ENCODE measurements at places on chromosomes 7 and 10.

DNA sequence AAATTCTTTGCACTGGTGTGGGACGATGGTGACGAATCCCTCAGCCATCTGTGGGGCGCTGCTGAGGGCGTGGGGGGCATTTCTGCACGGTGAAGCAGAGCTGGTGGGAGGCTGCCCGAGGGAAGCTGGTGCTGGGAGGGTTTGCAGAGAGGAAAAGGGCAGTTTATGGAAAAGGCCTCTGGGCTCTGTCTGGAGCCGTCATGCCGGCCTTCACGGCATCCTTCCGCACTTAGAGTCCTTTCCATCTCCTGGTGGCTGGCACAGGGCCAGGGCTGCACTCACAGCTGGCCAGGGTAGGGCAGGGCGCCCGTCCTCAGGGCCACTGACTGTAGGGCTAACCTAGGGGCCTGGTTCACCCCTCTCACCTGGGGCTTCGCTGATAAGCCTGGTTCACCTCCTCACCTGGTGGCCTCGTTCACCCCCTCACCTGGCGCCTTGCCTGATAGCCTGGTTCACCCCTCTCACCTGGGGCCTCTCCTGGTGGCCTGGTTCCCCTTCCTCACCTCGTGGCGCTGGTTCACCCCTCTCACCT is 598 bp upstream of the AMZ1 start:
- DNase-seq: no peak

DNA sequence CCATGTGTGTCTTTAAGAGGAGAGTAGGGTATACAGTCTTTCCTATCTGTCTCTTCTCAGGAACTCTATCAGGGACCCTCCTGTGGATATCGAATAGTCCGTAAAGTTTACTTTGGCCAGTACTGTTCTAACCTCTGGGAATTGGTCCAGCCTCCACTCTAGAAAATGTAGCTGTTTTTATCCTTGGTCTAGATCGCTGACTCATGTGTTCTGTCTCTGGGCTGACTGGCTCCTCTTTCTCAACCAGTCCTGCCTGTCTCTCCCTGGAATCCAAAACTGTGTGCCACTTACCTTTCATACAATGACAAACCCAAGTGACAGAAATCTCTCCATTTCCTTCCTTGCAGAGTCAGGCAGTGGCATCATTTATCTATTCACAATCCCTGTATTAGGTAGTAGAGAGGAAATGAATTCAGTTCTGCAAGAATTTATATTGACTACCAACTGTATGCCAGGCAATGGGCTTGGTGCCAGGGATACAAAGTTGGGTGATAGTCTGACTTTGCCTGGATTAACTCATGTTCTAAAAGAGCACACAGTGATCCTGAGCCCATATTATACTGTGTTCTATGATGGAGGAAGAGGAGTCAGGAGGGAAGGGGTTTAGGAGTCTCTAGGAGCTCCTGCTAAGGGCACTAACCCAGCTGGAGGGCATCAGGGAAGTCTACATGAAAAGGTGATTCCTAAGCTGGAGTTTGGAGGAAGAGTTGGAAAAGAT is 232.7 kb downstream of the LRMDA start:
- DNase-seq: no peak

DNA sequence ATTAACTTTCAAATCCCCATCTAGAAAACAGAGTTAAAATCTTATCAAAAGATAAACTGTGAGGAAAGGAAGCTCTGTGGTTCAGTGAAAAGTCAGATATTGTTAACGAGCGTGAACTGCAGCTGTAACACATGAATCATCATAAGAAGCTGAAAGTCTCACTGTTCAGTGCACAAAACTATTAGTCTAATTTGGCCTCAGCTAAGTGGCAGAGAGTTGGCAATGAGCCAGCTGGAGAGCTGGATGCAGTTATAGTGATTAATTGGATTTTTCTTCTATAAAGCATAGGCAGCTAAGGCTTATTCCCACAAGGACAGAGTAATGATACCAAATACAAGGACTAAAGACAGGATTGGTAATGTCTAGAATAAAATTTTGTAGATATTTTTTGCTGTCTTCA is 101.1 kb upstream of the ABCB5 start:
- no peak for DNase-seq

DNA sequence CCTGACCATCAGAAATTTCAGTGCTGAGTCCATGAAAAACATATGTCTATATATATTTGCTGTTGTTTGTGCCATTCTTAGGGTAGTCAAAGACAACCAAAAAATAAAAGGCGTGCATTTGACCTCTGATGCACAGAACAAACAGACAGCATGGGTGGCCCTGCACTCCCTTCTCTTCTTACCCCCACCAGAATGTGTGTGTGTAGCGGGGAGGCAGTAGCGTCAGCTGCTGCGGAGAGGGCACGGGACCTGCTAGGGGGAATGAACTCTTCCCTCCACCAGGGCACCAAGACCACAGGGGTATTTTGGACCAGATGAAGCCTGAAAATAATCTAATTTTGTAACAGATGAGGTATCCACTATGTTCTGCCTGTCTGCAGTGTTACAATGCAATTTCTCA is 277.7 kb upstream of the ZNF32 start:
- DNase-seq: no peak

DNA sequence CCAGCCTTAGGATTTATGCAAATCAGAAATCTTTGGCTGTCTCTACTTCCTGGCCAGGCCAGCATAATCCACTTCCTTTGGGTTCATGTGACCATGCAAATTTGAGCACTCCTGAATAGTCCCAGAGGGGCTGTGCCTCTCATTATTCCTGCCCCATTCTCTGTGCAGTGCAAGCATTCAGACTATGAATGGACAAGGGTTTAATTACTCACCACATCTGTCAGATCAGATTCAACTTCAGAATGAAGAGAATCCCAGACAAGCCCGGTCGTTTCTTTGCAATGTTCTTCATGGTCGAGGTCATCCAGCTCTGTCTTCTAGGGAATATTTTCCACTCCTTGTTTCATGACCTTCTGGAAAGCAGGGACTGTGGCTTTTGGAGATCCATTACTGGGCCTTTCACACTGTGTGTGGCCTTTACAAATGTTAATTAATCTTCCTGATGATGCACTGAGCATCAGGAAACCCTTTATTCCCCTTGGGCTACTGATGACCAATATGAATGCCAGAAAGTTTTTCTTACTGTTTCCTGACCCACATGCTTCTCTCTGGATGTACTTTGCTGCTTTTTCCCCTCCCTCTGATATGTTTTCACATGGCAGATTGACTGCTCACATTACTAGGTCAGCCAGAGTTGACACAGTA is 217.6 kb upstream of the TCF7L2 start:
- DNase-seq: no peak

DNA sequence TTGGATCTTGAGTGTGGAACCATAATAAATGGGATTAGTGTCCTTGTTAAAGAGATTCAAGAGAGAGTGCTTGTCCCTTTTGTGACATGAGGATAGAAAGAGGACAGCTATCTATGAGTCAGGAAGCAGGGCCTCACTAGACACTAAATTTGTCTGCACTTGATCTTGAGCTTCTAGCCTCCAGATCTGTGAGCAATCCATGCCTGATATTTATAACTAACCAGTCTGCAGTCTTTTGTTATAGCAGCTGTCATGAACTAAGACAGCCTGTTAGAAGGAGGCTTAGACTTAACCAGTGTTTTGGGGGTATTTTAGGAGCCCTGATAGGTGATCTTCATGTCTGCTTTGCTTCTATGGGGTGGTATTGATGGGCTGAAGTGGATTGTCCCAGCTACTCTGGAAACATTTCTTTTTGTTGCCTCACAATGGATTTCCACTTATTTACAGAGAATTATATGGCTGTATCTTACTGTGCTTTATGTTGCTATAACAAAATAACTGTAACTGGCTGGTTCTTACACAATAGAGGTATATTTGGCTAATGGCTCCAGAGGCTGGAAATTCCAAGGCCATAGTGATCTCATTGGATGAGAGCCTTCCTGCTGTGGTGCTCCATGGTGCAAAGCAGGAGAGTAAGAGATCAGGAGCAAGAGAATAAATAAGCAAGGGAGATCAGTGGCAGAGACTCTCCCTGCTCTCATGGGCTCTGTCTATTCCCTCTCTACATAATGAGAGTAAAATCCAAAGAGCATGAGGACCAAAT is 23.4 kb upstream of the AKR1C3 start:
- no peak for DNase-seq

DNA sequence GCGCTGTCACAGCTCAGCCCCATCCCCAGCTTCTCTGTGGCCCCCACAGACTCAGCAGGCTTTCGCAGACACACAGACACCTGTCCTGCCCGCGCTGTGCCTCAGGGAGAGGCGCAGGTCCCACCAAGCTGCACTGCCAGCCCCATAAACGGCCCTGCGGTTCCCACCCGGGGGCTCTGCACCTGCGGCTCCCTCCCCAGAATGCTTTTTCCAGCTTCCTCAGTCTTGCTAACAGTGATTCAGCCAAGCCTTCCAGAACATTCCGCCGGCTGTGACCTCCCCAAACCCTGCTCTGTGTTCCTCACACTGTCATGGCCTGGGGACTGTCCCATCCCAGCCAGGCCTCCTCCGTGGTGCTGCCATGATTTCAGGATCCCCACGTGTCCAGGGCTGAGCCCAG is 27.8 kb upstream of the TNRC18 start:
- DNase-seq: no peak

DNA sequence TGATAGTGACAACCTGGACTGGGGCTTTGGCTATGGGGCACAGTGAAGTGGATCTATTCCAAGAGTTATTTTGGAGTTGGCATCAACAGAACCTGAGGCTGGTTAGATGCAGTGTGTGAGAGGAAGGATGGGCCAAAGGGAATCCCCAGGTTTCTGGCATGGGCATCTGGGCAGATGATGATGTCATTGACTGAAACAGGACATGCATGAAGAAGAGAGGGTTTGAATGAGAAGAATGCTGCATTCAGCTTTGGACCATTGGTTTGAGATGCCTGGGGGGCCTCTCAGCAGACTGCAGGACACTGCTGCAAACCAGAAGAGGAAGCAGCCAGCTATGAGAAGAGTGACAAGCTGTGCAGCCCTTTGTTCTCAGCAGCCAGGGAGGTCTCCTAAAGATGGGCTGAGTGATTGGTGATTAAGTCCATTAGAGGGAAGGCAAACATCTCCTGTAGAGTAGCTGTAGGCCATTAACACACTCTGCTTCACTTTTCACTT is 23.1 kb upstream of the PIK3CG start:
- no peak for DNase-seq

DNA sequence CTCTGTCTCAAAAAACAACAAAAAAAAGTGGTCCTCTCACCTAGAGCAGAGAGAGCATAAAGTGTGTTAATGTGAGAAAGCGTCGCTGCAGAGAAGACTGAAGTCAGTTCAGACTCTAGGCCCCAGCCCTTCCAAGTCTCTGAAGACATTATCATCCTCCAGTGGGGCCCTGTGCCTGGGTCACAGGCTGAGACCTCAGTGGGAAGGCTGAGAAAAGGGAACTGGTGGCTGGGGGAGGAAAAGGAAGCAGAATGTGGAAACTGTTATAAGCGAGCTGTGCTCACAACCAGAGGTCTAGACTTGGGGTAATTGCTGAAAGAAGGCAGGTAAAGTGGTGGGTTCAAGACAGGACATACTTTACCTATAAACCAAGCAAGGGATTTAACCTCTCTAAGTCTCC is 4.9 kb upstream of the RRP12 start:
- no peak for DNase-seq

- DNase-seq: no peak
These were observed 166.2 kb downstream of the EXOC4 start for GRCh38 chr7:133419041-133419440.

DNA sequence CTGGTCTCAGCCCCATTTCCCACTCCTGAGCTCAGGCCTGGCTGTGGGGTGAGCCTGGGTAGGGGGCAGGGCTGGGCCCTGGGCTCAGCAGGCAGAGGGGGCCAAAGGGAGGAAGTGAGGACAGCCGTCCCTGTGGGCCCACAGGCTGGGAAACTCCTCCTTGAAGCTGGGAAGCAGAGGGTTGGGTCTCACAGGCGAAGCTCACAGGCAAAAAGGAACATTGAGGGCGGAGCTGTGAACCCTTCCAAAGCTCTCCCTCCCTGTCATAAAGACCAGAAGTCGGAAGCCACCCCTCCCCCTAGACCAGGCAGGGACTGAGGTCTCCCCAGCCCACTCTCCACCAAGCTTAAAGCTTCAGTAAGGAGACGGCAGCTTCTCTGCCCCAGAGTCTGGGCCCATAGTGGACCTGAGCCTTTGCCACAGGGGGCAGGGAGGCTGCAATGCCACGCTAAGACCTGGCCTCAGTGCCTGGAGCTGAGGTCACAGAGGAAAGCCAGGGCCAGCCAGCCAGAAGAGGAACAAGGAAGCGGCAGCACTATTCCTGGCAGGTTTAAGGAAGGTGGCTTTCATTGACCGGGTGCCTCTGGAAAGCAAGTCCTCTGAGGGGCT is 1.0 kb upstream of the KCP start:
- no peak for DNase-seq

GRCh38 chr7:7148798-7149481 is 33.4 kb upstream of the C1GALT1 start:
- DNase-seq: no peak

DNA sequence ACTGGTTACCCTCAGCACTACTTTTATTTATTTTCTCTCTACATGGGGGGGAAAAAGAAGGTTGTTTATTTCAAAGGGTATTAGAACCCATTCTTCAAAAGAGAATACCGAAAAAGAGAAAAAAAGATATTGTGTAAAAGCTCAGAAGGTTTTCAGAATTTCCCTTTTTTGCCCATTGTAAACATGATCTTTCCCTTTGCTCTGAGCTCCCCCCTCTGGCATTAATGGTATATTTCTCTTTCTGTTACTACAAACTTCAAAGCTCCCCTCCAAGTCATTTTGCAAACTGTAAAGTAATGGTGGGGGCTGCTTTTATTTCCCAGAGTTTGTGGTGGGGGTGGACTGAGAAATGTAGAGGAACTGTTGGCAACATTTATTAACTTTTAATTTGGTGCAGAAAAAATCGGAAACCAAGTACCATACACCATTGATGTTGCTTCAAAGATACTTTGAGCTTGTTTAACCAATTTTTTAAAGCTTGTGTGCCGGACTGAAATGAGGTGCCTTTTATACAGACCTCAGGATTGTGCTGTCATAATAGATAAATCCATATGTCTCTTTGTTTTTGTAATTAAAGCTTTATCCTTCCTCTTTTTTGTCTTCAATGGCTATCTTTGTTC is 181.5 kb downstream of the EXOC4 start:
- no peak for DNase-seq

DNA sequence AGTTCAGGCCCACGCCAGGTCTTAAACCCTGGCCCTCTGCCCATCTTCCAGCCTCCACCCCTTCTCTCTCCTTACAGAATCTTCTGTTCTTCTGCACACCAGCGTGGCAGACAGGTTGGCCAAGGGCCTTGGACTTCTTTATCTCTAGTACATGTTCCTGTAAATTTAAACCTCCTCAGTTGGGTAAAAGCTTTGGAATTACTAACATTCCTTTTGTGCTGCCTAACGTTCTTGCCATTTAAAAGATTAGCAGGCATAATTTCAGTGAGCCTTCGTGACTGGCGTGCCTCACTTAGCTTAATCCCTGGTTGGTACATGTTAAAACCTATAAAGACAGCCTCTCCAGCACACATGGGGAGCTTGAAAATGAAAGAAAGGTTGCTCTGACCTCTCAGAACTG is 192.2 kb downstream of the CUX1 start:
- no peak for DNase-seq

GRCh38 chr10:92891885-92892690 is 43.8 kb downstream of the EXOC6 start:
- no peak for DNase-seq

- no peak for DNase-seq
These were observed 243.1 kb upstream of the AOAH start for GRCh38 chr7:36967387-36967786.

GRCh38 chr10:16611037-16611436 is 89.4 kb upstream of the C1QL3 start:
- no peak for DNase-seq
